ENCODE measurements at places on chromosomes 4 and X.

GRCh38 chrX:129490330-129490729, 33.0 kb downstream of the SMARCA1 start:
- no peak for DNase-seq

GRCh38 chr4:179116581-179116980, 1674.3 kb upstream of the AGA start:
- DNase-seq, result no peak

GRCh38 chr4:87680271-87680670, 30.2 kb downstream of the DMP1 start:
- DNase-seq, result no peak

- DNase-seq, result no peak
Measured at GRCh38 chrX:2401201-2401589, 99.6 kb downstream of the DHRSX start.

DNA sequence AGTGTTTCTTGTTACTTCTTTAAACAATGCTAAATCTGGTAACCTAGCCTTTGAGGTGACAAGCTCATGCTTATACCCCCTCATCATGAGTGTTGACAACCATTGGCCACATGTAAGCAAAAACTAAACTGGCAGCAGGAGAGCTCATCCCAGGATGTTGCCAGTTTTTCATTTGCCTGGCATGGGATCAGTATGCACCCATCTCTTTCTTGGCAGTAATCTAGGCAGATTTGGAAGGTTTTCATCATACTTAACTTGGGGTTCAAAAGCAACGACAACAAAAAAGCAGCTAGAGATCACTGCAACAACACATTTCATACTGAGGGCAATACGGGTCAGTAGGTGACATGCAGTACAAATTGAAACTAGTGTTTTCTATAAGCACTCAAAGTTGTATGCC, 122.0 kb downstream of the PPA2 start:
- no peak for DNase-seq

GRCh38 chrX:77446029-77446585, 1.1 kb upstream of the FGF16 start:
- DNase-seq, result no peak

DNA sequence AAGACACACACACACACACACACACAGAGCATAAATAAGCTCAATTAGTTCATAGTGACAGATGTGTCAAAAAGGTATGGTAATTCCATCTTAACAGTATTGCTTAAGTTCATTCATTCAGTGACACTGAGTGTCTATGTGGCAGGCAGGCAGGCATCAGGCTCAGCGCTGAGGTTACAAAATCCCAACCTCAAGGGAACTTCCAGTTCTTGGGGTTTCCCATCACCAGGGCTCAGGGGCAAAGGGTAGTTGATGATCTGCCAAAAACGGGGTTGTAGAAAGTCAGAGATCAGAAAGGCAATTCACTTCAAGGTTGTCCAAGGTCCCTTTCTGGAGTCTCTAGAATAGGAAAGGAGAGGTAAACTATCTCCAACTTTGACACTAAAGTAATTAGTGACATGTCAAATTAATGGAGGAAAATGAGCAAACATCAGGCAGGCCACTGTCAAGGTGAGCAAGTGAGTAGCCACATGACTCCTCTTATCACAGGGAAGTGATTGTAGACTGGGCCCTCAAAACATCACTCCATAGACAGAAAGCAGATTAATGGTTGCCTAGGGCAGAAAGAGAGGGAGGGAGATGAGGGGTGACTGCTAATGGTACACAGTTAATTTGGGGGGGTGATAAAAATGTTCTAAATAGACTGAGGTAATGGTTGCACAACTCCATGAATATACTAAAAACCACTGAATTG, 41.8 kb downstream of the GPC4 start:
- no peak for DNase-seq

DNA sequence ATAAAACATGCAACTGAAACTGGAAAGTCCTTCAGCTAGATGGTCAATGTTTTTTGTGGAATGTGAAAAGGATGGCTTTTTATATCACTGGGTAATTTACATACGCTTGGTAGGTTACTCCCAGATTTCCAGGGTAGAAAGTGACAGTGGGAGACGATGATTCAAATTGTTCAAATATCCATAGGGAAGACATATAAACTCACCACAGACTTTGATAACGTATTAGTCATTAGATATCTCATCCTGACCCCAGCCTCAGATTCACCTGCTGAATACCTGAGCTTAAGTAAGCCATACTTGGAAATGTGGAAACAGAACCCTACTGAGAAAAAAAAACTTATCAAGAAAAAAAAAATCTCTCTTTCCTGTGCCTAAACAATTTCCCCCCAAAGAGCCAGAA, 169.4 kb downstream of the ZNF674 start:
- DNase-seq, result no peak

GRCh38 chr4:7798178-7798995, 141.3 kb downstream of the AFAP1 start:
- no peak for DNase-seq

GRCh38 chr4:172481802-172482508, 668.8 kb downstream of the GALNTL6 start:
- DNase-seq, result no peak

GRCh38 chr4:5050520-5051277, 581 bp upstream of the STK32B start:
- no peak for DNase-seq

DNA sequence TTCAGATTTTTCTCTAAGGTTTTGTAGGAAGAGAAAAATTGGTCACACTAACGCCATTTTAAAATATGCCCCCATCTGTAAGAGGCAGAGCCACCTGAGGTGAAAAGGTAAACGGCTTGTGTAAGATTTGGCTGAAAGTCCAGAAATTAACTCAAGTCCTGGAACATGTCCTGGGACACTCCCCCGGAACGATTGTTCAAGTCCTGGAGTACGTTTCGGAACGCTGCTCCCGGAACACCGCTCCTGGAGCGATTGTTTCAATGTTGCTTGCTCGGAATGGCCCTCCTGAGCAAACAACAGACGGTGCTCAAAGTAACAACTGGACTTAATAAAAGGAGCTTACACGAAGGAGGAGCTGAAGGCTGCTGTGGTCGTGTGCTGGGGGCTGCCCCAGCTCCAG, 796.5 kb upstream of the SLIT2 start:
- no peak for DNase-seq

DNA sequence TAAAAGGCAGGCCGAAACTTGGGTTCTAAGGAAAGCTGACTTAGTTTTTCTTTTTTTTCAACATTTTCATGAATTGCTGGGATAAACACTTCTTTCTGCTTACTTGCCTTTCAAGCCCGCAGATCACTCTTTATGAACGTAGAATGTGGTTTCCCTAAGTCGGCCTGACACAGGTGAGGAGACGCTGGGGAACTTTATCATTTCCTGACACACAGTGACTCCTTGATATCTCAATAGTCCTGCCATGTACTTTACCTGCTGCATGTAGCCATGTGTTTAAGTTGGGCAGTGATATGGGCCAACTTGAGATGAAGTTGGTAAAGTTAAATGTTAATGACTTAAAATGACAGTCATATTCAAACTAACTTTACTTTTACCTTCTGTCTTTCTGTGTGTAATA, 26.6 kb upstream of the SNCA start:
- no peak for DNase-seq

DNA sequence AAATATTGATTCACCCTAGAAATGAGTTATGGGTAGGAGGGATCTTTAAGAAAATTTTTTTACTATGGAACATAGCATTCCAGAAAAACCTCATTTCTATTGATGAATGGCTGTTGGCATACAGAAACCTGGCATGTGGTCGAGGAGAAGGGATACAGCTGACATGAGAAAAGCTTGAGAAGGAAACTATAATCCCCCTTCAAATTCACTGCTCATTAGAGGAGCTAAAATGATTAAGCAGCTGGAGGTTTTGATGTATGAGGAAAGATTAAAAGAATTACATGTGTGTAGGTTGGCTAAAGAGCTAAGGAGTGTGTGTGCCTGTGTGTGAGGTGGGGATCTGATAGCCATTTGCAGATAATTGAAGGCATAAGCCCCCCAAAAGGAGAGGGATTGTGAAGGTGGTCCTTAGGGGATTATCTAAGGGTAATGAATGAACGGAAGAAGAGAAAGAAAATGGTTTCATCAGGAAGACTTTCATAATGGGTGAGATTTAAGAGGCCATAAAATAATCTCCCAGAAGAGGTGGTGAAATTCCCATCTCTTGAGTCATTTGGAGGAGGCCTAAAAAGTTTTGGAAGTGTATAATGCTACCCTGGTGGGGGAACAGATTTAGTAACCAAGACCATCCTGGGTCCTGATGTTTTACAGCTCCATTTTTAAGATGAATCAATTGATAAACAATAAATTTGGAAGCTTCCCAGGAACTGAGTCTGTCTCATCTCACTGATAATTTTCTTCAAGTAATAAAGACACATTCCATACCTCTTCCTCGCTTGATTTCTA, 272.0 kb upstream of the HAND2 start:
- no peak for DNase-seq

GRCh38 chrX:109624641-109625616, at the start of gene KCNE5:
TSS of gene KCNE5 (minus strand) at chrX:109625172. CDS start at chrX:109625020, 152 bp downstream.
- no peak for DNase-seq

GRCh38 chr4:143288171-143288570, 48.5 kb upstream of the GAB1 start:
- no peak for DNase-seq

GRCh38 chr4:184318852-184319251, 101.2 kb upstream of the ENPP6 start:
- no peak for DNase-seq

- DNase-seq, result no peak
Measured at GRCh38 chr4:146978641-146979040, 33.0 kb upstream of the TTC29 start.

GRCh38 chr4:118843237-118843636, 7.3 kb upstream of the SEC24D start:
- no peak for DNase-seq

DNA sequence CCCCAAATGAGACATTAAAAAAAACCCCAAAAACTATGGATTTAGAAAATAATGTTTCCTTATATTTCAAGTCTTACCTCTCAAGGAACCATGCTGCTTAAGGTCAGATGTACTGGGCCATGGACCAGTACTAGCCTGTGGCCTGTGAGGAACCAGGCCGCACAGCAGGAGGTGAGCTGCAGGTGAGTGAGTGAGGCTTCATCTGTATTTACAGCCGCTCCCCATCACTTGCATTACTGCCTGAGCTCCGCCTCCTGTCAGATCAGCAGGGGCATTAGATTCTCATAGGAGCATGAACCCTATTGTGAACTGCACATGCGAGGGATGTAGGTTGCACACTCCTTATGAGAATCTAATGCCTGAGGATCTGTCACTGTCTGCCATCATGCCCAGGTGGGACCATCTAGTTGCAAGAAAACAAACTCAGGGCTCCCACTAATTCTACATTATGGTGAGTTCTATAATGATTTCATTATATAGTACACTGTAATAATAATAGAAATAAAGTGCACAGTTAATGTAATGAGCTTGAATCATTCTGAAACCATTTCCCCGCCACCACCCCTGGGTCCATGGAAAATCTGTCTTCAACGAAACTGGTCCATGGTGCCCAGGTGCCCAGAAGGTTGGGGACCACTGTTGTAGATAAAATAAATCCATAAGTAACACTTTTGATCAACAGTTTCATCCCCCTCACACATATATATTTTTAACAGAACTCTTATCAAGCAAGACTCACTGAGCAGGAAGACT, 105.3 kb upstream of the CBR4 start:
- DNase-seq, result no peak

- DNase-seq, result no peak
Measured at GRCh38 chr4:109191216-109191615, 111.2 kb downstream of the COL25A1 start.

DNA sequence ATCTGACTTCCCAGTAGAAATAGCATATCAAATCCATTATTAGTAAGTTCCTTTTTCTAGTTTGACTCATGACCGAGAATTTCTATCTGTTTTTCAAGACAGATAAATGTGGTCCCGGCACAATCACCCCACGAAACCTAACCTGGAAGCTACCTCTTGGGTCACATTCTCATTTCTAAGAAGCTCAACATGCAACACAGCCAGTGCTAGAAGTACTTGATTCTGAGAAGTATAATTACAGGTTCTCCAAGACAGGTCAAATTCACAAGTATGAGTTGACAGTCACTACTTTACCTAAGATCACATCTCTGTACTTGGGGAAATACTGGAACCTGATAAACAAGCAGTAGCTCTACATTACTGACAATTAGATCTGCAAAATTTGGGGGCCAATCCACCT, 54.0 kb upstream of the PLAC1 start:
- DNase-seq, result no peak

DNA sequence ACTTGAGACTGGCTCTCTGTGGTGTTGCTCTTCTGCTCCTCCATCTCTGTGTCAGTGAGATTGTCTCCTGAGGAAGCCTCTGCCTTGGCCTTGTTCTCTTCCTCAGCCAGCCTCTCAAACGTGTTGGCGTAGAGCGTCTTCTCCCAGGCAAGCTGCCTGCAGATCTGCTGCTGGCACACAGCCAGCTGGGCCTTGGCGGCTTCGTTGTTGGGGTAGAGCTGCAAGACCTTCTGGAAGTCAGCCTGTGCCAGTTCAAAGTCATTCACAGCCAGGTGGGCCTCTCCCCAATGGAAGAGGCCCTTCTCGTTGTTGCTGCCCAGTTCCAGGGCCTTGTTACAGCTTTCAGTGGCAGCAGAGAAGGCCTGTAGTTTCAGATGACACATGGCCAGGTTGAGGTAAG, 159.1 kb downstream of the NDST3 start:
- DNase-seq, result no peak

DNA sequence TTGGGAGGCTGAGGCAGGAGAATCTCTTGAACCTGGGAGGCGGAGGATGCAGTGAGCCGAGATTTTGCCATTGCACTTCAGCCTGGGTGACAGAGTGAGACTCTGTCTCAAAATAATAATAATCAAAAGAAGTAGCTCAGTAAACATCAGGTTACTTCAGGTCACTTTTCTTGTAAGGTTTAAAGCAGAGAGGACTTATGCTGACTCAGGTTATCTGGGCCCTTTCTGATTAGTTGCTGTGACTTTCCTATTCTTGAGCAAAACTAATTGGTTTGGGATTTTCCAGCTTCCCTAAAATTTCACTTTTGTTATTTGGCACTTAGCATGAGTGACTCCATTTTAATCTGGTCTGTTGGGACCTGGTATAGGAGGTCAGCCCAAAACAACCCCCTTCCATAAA, 812.9 kb downstream of the NLGN4X start:
- no peak for DNase-seq

DNA sequence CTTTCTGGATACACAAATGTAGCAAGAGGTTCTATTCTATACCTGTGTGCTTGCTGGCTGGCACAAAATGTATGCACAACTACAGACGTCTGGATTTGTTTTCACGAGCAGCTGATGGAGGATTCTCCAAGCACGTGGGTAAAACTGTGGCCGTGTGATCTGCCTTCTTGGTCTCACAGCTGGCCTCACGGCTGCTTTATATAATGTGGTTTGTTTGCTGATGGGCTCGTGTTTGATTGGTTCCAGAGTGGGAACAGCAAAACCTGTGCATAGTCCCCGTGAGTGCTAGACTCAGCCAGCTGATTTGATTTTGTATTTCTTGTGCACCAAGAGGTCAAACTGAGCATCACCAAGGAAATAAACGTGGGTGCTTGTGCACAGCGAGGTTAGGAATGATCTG, 262.6 kb upstream of the RPS6KA3 start:
- DNase-seq, result no peak

GRCh38 chrX:336227-336626, 17.6 kb upstream of the GTPBP6 start:
- no peak for DNase-seq
